ENCODE measurements at places on chromosomes 16 and 17.

GRCh38 chr16:2809149-2809760 is 7.8 kb upstream of the PRSS21 start:
- DNase-seq: no peak

GRCh38 chr17:77382966-77383612 is 242.3 kb downstream of the SEC14L1 start:
- DNase-seq: no peak

DNA sequence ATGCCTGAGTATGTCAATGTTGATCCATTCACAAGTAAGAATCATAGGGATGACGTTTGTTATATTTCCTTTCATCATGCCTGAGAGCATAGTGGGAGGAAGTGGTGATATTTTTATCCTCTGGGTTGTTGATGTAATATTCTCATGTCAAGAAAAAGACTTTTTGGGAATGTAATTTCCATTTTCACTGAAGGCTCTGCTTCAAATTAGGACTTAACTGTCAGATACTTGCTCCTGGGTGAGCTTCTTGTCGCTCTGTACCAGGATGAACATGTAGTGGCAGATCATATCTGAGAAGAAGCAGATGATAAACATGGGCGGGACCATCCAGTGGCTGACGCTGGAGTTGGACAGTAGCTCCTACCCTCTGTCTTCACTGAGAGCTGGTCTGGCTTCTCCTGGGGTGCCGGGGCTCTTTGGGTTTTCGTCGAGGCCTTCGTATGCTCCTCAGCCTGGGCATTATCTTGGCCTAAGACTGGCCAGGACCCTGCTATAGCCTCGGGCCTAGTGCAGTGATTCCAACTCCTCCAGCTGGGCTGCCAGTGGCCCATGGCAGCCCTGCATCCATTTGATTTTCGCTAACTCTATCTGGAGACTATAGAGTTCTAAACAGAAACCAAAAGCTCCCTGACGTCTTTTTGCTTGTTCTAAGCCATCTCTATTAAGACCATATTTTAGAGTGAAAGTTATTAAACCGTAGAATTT is 19.7 kb downstream of the CYB5B start:
- no peak for DNase-seq

- DNase-seq: no peak
Measured at GRCh38 chr16:72807245-72807644, 240.7 kb downstream of the ZFHX3 start.

DNA sequence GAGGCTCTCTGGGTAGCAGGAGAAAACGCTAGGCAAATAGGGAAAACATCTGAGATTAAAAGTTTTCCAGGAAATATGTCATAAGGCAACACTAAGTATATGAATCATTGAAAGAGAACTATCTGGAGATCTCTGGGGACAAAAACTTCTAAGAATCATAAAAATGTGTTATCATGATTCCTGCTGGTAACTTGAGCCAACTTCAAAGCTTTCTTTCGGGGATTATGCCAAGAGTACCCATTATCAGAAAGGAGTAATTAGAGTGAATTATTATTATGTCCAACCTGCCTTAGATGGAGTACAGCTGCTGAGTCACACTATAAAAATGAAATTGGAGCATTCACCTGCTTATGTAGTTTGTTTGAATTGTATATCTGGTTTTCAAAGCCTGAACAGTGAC is 488.5 kb upstream of the SOX9 start:
- no peak for DNase-seq

Measured in activated naive CD8-positive, alpha-beta T cell treated with anti-CD3 and anti-CD28 coated beads, Interleukin-2, amount 50 U/mL, for 16 hours (primary cell).